Skin of body (tissue), 3 donors: ENCODE measurements at places on chromosomes 11 and 22.

DNA sequence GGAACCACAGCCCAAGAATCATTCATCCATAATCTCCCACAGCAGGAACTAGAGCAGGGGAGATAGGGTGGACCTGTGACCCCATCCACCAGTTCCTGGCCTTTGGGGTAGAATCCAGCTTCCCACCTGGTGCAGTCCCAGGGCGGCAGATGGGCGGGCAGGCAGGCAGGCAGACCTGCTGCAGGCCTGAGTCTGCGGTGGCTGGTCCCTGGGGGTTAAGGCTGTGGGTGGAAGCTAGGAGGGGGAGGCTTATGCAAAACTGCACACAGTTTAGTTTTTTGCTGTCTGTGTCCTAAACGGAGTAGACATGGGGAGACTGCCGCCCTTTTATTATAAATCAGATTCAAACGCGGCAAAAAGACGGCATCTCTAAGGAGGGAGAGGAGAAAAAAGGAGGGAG lies 4.5 kb upstream of the NEFH start:
- no peak for DNase-seq

- peak; percentile 75 for DNase-seq
Observed at GRCh38 chr22:24768537-24769374, 5.8 kb downstream of the PIWIL3 start.

DNA sequence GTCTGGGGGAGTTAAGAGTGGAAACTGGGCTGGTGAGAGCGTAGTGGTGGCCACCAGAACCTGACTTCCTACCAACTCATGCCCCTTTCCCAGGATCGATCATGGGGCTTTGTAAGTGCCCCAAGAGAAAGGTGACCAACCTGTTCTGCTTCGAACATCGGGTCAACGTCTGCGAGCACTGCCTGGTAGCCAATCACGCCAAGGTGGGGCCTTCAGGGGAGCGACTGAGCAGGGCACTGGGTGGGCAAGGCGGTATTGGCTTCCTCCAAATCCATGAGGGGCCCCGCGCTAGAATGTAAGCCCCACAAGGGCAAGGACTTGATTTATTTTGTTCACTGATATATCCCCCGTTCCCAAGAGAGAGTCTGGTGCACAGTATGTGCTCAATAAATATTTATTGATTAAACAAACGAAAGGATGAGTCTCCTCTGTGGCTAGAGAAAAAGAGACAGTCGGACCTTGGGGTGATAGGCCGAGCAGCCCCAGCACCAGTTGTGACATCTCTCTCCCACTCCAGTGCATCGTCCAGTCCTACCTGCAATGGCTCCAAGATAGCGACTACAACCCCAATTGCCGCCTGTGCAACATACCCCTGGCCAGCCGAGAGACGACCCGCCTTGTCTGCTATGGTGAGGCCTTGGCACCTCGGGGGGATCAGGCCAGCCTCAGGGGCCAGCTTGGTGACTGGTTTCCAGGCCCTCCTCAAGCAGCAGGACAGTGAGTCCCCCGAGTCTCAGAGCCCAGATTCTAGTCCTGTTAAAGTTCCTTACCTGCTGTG lies 765 bp downstream of the ZFPL1 start:
- DNase-seq = no peak

GRCh38 chr11:85182441-85183387 lies 444.4 kb downstream of the DLG2 start:
- no peak for DNase-seq

DNA sequence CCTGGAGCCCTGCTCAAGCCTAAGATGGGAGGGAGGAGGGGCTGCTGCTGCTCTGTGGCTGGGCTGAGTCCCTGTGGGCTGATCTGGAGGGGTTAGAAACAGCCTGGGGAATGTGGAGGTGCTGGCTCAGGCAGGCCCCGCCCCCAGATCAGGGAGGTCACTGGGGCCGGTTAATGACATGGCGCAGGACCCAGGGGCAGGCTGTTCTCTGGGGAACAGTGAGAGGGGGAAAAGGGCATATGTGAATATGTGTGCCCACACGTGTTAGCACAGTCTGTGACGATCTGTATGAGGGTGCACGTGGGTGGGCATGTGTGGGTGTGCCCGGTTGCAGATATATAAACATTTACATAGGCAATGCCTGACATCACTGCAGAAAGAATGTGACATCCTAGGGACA lies 143.5 kb downstream of the MIAT start:
- DNase-seq = no peak

GRCh38 chr11:107182978-107183377 lies 164.7 kb upstream of the GUCY1A2 start:
- DNase-seq = no peak

- DNase-seq = no peak
Observed at GRCh38 chr11:46410021-46410420, 18.4 kb upstream of the CHRM4 start.

GRCh38 chr22:49969751-49970527 lies 9.4 kb downstream of the PIM3 start:
- DNase-seq = no peak

DNA sequence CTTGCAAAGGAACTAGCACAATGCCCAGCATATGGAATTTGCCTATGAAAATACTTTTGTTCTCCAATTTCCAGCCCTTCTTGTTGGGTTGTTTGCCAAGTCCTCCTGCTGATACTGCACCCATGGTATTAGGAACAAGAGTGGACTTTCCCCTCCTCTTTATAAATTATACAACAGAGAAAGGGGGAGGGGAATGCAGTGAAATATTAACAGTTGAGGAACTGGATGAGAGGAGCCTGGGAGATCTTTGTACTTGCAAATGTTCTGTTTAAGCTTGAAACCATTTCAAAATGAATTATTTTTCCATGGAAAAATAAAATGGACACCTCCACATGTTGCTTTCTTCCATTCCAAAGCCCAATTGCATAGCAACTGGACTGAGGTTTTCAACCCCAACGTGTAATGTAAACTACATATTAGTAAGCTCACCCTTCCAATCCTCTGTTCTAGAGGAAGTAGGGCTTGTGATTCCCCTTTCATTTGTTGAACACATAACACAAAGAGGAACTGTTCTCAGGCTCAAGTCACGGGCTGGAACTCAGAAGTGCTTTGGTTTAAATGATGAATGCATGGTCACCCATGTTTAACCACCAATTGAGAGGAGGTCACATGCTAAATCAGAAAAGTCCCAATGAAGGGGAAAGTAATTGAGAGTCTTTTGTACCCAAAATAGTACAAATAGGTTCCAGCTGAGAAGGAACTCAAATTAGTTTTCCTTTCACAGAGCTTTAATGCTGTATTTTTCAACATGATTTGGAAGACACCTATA lies 66.2 kb upstream of the ZC3H12C start:
- DNase-seq = no peak

DNA sequence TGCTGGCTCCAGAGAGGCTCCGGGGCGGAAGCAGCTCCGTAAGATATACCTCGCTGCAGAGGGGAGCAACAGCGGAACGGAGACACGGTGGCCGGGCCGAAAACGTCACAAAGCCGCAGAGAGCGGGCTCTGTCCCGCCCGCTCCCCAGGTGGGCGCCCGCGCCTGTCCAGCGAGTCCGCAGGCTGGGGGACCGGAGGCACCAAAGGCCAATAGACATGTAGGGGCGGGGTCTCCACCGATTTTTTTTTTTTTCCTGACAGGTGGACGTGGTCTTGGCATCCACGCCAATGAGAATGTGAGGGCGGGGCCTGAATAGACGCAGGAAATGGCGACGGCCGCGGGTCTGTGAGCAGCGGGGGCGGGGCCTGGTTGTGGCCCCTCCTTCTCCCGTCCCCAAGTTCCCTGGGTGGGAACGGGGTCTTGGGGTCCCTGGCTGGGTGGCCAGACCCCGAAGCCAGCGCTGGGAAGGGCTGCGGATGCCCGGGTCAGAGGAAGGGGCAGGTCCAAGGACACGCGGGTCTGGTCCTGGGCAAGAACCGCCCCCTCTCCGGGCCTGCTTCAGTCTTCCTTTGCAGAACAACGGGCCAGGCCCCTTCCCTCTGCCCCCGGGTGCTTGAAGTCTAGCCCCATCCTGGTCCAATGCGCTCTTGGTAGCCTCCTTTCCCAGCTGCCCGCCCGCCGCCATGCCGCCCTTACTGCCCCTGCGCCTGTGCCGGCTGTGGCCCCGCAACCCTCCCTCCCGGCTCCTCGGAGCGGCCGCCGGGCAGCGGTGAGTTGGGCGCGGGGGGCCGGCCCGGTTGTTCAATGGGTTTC lies at the start of gene DNAJC4:
Gene DNAJC4 (plus strand): TSS at position 378 of the 814 bp plus-strand sequence. CDS start 307 bp downstream, at position 685.
- peak; percentile 56 for DNase-seq

DNA sequence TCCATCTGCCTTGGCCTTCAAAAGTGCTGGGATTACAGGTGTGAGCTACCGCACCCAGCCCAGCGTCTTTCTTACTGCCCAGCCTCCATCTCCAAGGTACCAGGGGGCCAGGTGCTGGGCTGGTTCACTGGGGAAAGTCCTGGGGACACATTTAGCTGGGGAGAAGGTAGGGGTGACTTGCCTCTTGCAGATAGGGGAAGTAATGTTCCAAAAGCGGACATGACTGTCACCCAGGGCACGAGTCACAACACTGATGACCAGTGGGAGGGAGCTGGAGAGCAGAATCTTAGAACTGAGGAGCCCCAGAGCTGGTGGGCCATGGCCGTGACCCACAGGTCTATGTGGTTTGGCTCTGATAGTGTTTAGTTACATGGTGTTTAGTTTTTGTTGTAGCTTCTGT lies 2.4 kb upstream of the SLC15A3 start:
- DNase-seq = no peak

- DNase-seq = no peak
Observed at GRCh38 chr11:45926536-45927331, 4.3 kb downstream of the LARGE2 start.

GRCh38 chr11:133995066-133995465 lies 38.3 kb upstream of the IGSF9B start:
- DNase-seq = no peak

DNA sequence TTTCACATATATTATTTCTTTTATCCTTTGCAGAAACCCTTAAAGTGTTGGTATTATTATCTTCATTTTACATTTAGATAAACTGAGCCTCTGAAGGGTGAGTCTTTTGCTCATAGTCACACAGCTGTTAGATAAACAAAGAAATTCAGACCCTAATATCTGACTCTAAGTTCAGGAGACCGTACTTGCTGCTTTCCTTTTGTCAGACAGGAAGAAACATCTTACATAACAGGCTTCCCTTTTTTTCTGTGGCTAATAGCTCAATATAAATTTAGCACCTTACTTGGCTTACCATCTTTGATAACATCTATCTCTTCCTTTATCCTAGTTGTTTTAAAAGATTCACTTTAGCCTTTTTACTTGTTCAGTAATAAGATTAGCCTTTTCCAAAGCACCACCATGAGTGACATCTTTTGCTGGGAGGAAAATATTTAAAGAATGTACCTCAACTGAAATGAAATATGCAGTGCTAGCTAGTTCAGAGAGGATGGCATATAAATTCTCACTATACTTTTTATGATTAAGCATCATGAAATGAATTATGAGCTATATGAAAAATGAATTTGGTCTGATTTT lies 128.6 kb downstream of the WNT11 start:
- no peak for DNase-seq

GRCh38 chr22:50600967-50601668 lies 525 bp downstream of the MAPK8IP2 start:
- no peak for DNase-seq

- no peak for DNase-seq
Observed at GRCh38 chr11:63505857-63506528, at the start of gene LGALS12. LGALS12 (plus strand) TSS chr11:63506084; CDS start chr11:63506459, 375 bp downstream.

DNA sequence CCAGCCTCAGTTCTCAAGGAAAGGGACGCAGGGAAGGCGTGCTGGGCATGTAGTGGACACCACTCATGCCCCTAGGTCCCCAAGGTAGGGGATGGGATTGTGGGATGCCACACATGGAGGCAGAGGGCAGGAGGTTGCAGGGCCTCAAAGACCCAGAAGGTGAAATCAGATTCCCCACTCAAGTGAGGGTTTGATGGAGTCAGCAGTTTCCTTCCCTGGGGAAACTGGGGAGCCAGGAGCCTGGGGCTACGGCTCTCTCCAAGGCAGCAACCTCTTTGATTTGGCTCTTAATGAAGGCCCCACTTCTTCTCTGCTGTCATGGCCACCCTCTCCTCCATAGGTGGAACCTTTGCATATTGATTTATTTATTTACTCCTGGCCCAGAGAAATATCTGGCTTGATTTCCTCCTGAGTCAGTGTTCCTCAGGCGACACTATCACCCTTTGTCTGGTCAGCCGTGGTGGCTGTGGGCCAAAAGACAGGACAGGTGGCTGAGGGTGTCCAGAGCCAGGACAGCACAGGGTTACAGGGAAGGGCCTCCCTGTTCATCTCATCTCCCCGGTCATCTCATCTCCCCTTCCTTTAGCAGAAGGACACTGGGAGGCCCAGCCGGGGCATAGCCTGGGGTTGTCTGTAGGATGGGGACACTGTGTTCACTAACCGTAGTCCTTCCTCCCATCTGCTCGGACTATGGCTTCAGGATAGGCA lies 9.6 kb downstream of the GNAZ start:
- DNase-seq = no peak

GRCh38 chr11:100575860-100576717 lies 111.0 kb upstream of the ARHGAP42 start:
- peak; percentile 73 for DNase-seq
